ENCODE measurements at places on chromosomes 7 and 10.

GRCh38 chr7:32036557-32036956 is 33.6 kb downstream of the PDE1C start:
- DNase-seq: no peak

- no peak for DNase-seq
Observed at GRCh38 chr10:131860311-131860710, 40.5 kb upstream of the PPP2R2D start.

DNA sequence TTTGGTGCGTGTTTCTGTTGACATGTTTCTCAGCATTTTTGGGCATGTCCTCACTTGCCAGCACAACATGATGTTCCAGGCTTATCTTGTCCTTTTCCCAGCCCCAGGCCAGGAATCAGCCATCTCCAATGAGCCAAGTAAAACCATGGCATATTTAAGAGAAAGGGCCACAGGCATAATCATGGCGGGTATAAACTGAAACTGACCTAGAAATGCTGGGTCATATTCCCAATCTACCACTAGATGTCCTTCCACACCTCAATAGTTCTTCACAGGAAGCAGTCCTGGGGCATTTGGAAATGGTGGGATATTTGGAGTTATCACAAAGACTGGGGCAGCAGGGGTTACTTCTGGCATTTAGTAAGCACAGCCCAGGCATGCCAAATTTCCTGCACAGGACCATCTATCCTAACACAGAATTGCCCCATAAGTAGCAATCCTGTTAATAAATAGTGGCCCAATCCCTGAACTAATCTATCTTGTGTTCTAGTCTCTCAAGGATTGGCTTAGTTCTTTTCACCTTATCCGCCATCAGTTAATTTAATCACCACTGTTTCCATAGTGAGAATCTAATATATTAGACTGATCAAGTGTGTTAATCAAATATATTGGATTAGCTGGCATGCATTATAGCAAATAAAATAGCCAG is 101.6 kb downstream of the NPSR1 start:
- DNase-seq: no peak

- DNase-seq: no peak
Observed at GRCh38 chr10:63922468-63923284, 401.5 kb downstream of the REEP3 start.

- DNase-seq: no peak
Observed at GRCh38 chr7:44259547-44260457, 59.0 kb downstream of the YKT6 start.

DNA sequence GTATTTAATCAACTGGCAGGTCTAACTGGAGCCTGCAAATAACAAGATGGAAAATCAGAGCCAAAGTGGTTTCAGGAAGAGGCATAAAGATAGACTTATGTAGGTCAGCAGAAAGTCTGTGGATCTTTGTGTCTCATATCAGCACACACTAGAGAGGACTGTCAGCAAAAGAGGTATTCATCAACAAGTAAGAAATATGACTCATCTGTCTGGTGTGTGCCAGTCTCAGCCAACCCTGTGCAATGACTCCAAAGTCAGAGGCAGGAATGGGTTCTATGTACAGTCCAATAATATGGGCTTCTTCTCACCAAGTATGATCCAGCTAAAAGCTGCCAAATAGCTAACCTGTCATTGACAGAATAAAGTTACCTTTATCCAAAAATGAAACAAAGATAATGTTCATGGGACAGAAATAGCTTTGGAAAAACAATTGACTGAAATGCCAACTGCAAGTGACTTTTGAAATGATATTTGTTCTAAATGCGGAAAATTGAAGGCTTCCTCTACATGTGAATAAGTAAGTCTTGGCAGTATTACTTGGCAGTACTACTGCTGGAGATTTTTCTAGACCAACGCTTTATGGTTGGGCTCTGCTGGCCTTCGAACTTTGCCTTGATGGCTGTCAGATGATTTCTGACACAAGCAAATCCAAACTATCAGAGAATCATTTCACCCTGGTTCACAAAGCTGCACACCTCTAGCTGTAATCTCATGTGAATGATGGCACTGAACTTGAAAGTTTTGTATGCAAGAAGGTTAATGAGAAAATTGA is 272.3 kb upstream of the SEMA3C start:
- DNase-seq: no peak

DNA sequence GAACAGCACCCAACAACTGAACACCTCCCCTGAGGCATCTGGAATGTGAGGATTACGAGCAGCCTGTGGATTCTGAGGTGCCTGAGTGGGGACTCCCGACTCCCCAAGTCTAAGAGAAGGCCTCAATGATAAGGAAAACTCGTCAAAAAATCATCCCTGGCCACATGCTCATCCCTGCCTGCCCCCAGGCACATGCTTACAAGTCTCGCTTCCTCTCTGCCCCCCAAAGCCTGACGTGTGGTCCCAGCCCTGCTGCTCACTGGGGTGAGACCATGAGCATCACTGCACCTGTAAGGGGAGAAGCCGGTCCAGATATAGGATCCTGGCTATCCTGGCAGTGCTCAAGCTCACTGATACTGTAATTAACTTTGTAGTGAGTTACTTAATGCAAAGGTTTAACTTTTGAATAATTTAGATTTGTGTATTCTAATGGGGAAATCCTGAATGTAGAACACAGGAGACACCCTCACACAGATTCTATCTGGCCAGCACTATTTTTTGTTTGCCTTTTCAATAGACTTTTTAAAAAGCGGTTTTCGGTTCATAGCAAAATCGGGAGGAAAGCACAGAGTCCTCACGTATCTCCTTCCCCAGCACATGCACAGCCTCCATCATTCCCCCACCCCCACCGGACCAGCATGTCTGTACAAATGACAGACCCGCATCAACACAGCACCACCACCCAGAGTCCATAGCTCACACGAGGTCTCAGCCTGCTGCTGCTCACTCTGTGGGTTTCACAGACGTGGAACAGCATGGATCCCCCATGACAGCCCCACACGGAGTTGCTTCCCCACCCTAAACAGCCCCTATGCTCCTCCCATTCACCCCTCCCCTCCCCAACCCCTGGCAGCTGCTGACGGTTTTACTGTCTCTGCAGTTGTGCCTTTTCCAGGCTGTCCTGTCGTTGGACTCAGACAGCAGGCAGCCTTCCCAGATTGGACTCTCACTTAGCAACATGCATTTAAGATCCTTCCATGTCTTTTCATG is 167.9 kb downstream of the DIP2C start:
- DNase-seq: no peak

- DNase-seq: no peak
Observed at GRCh38 chr7:35536396-35536826, 158.5 kb downstream of the HERPUD2 start.

DNA sequence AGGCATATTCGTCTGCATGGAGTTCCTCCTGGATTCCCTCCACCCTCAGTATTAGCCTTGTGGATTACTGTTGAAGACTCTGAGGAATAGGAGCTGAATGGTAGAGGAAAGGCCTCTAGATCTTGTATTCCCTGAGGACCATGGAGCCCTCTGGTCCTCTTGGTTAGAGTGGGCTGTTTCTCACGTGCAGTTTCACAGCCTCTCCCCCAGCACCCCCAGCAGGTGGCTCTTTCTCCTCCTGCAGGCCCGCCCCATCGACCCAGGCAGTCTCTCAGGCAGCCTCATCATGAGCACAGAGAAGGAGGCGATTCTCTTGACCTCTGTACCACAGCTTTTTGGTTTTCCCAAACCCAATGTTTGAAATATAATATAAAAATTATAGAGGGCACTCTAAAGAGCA is 102.0 kb downstream of the WNT2 start:
- DNase-seq: no peak

DNA sequence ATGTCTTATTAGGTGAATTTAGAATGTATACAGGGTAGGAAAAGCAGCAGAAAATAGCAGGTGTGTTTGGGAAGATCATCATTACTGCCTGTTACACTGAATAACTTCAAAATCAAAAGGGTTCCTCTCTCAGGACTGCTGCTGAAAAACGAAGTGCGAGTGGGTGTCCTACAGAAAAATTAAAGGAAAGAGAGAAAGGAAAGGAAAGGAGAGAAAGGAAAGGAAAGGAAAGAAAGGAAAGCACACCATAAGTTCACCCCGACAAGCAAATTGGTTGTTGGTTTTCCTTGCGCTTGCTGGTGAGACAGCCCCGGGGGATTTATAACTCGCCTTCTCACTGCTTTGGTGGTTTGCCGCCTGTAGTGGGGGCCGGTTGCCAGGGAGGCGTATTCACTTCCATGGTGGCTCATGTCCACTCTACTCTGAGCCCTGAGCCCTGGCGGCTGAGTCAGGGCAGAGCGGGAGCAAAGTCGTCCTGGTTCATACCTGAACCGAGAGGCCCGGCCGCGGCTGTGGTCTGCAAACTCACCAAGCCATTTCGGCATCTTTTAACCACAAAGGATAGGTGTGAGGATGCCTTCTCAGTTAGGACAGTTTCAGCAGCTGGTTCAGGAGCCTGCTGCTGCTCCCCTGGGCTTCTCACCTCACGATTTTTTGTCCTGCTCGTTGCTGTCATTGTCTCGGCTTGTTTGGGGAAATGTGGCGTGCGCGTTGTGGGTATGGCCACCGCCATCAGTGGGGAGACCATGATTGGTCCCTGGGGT is 26.1 kb downstream of the INPP5A start:
- DNase-seq: no peak

DNA sequence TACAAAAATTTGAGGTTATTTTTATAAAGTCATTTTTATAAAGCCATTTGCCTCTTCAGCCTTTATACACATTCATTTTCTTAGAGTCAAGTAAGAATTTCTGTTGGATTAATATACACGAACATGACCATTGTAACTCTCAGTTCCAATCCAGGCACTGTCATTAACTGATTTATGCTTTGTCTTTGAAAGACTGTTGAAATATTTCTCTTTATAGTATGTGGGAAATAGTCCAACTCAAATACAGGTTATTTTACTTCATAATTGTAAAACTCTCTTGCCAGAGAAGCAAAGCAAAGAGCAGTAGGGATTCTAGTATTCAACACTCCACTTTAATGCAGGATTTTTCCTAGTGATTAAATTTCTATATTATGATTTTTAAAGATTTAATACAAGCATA is 36.5 kb upstream of the PAPSS2 start:
- no peak for DNase-seq

DNA sequence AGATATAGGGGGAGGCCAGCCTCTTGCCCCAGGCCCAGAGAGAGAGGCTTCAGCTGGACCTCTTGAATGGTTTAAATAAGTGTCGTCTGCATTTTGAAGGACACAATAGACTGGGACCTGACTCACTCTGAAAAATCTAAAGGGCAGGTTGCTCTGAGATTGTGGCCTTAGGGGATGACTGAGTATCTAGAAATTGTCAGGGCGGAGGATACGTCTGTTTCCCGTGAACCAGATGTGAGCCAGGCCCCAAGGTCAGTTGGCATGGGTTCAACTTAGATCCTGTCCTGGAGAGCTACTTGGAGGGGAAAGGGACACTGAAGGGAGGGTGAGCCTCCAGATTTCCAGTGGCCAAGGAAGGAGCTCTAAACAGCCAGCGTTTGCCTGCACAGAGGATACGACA is 110.2 kb downstream of the CHN2 start:
- DNase-seq: no peak

DNA sequence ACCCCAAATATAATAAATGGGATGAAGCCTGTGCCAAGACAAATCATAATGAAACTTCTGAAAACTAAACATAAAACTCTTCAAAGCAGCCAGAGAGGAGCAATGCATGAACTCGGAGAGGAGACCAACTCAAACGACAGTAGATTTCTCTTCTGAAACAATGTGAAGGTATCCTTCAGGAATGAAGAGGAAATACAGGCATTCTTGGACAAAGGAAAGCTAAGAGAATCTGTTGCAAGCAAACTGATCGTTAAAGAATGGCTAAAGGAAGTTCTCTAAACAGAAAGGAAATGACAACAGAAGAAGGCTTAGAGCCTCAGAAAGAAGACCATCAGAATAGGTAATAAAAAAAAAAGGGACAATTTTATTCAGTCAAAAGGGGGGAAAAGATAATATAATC is 6.6 kb downstream of the GNA12 start:
- no peak for DNase-seq

GRCh38 chr10:133448120-133448519 is 5.6 kb upstream of the SCART1 start:
- no peak for DNase-seq

DNA sequence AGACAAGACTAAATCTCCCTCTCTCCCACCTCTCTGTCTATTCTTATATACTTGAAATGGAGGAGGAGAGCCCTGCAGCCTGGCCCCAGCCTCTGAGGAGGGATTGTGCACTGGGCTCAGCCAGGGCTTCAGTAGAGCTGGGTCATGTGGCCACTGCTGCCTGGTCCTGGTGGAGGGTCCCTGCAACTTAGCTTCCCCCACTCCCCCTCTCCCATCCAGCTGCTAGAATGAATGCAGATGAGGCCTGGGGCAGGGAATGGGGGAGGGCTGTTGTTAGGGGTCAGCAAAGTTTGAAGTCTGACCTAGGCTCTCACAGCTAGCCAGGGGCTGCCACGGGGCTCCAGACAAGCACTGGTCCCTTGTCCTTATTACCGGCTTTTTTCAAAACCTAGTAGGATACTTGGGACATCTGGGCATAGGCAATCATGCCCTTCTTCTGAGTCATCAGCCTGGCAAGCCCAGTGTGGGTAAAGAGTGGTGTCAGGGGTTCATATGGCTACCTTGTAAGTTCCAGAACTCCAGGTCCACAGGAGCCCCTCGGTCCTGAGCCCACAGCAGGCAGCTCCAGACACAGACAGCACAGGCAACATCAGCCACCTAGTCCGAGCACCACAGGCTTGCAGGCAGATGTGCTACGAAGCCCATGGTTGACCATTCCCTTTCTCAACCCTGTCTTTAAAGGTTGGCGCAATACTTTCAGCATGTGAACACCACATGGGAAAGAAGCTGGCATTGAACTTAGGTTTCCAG is 12.8 kb upstream of the CXCL12 start:
- DNase-seq: no peak

GRCh38 chr10:107733328-107734130 is 569.0 kb upstream of the SORCS1 start:
- no peak for DNase-seq

- no peak for DNase-seq
Observed at GRCh38 chr7:49931627-49932026, 158.2 kb downstream of the VWC2 start.

DNA sequence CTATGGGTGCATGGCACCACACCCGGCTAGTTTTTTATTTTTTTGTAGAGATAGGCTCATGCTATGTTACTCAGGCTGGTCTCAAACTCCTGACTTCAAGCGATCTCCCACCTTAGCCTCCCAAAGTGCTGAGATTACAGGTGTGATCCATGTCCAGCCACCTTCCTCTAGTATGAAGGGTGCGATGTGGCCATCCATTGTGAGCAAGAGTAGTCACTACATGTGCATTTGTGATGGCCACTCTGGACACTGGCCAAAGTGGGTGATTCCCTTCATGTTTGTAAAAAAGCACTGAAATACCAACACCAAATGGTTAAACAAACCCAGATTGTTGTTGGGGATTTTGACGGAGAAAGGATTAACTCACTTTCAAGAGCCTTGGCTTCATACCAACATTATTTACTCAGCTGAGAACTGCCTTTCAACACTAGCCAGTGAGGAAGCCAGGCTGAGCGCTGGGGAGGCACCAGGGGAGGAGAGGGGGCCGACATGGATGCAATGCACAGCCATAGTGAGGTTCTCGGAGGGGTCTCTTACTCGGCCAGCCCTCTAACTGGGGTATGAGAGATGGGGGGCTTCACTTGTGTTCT is 198.1 kb upstream of the LYZL2 start:
- DNase-seq: no peak

- DNase-seq: no peak
Observed at GRCh38 chr7:70237256-70237655, 639.0 kb downstream of the AUTS2 start.
